ENCODE measurements at places on chromosomes 2 and 18. TPM values are rescaled to one million over a fixed set of nuclear protein-coding genes. Genes with fewer than 3 reads are reported as not detected.

GRCh38 chr2:55014962-55015939, 35.0 kb downstream of the RTN4 start:
- peak; percentile 49 for DNase-seq

The PLCD4 gene
- 0.32 TPM for total RNA-seq

- no peak for DNase-seq
Measured at GRCh38 chr2:129015397-129016285, 697.0 kb upstream of the HS6ST1 start.

DNA sequence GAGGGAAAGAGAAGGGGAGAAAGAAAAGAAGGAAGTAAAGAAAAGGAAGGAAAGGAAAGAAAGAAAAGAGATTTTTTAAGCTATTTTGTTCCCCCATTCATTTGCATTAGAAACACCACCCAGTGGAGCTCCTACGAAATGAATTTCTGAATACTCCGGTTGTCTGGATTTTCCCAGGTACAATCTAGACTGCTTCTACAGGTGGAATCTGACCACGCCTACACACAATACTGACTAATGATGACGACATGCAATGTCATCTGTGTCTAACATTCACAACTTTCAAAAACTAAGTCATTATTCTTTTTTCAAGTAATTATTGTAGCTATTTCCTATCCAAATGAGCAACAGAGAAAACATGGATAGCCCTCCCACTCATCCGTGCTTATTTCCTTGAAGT, 121.7 kb downstream of the ZNF516 start:
- DNase-seq: no peak

DNA sequence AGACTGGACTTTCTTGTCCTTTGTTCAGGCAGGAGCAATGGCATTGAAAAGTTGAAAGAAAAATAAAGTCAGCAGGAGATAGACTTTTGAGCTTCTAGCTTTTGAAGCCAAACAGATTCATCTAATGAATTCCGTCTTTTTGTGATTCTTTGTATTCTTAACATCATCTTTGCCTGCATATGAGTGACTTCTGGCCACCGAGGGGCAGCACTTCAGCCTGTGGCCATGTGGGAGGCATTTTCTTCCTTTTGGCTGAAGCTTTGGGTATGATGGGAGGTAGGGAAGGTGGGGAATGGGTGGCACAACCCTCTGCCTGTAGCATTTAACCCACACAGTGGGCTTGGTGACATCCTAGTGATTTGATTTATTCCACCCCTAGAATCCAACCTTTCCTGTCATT, 220.6 kb downstream of the SETBP1 start:
- no peak for DNase-seq

- DNase-seq: no peak
Measured at GRCh38 chr2:43329637-43330036, 103.2 kb upstream of the ZFP36L2 start.

DNA sequence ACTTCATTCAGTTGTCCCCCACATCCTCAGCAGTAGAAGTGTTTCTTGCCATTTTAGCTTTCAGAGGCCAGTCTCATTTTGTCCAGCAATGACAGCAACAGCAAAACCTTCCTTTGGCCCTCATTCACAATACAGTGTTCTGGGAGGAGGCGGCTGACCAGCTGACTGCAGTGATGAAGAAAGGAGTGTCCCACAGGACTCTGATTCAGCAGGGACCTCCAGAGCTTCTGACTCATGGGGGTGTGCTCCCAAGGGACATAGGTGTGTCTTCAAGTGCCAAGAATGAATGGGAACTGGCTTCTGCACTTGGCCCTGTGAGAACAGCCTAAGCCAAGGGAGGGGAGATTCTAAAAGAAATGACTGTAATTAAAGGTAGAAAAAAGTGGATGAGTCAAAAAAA, 147.0 kb upstream of the PELI1 start:
- no peak for DNase-seq

DNA sequence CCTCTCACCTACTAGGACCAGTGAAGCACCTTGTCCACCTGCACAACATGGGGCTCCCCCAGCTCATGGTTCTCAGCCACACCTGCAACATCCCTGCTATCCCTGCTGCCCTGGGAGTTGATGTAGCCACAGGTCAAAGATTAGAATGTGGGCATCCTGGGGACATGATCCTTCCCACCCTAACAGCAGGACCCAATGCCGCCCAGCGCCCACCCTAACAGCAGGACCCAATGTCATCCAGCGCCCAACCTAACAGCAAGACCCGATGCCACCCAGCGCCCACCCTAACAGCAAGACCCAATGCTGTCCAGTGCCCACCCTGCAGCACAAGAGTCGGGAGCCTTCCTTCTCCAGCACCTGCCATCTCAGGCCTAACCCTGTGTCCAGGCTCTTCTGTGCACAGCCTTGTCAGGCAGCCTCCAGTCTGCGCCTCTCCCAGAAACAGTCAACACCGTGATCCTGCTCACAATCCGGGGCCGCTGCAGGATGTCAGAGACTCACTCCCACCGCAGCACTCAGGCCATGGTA, 237.3 kb upstream of the SALL3 start:
- DNase-seq: no peak
